Effector CD4-positive, alpha-beta T cell (primary cell): ENCODE measurements at places on chromosomes 3 and 15.

- no peak for DNase-seq
Measured at GRCh38 chr15:31476866-31477265, 150.2 kb downstream of the KLF13 start.

- peak; percentile 73 for DNase-seq
Measured at GRCh38 chr3:50347187-50347813, 1.8 kb upstream of the ZMYND10 start.

- no peak for DNase-seq
Measured at GRCh38 chr15:57228395-57228794, 147.9 kb upstream of the CGNL1 start.

DNA sequence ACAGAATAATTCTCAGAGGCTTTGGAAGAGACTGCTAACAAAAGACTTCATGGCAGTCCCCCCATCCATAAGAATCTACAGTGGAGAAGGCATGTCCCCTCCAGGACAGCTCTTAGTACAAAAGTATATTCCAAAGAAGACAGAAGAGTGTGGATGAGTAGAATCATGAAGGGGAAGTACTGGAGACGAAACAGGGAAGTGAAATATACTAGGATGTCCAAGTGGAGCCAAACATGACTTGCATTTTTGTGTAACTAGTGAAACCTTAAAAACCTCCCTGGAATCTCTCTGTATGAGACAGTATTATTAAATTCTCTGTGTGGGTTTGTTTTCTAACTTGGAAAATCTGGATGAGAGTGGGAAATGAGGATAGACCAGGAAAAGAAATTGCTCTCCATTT, 312.4 kb downstream of the RSL24D1 start:
- no peak for DNase-seq

DNA sequence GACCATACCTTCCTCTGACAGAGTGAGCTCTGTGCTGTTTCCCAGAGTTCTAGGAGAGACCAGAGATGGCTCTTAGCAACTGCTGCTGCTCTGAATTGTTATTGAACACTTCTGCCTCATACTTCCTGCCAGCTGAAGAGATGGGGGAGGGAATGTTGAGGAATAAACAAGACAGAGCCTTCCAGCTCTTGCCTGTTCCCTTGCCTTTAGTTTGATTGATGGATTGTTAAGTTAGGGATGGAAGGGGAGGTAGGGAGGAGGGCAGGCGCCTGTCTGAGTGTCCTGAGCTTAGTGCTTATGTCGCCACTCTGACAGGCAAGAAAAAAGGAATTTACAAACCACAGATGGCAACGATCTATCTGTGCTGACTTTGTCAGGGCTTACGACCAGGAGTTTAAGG, 42.8 kb downstream of the ZNF609 start:
- DNase-seq, result no peak

DNA sequence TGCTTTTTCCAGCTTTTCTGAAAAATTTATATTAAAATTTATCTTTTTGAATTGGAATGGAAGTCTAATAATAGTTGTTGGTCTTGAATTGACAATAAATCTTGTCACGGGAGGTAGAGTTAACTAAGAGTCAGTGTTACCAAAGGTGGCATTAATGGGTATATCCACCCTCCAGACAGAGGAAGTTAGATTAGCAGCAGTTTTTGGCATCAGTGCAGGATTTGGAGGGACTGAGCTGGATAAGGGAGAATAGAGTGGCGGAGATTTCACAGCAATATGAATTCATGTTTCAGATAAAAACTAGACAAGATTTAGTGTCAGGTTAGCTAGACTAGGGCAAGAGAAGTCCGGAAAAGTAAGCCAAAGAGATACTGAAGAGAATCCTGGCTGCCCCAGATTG, 201.3 kb upstream of the ZBTB20 start:
- DNase-seq, result no peak

- DNase-seq, result no peak
Measured at GRCh38 chr15:26260517-26261133, 397.5 kb upstream of the ATP10A start.

- DNase-seq, result no peak
Measured at GRCh38 chr3:157500232-157500631, 3.0 kb downstream of the VEPH1 start.

- DNase-seq, result no peak
Measured at GRCh38 chr3:79326642-79327041, 441.2 kb downstream of the ROBO1 start.

GRCh38 chr3:160100610-160101009, 112.0 kb downstream of the IL12A start:
- DNase-seq, result no peak

DNA sequence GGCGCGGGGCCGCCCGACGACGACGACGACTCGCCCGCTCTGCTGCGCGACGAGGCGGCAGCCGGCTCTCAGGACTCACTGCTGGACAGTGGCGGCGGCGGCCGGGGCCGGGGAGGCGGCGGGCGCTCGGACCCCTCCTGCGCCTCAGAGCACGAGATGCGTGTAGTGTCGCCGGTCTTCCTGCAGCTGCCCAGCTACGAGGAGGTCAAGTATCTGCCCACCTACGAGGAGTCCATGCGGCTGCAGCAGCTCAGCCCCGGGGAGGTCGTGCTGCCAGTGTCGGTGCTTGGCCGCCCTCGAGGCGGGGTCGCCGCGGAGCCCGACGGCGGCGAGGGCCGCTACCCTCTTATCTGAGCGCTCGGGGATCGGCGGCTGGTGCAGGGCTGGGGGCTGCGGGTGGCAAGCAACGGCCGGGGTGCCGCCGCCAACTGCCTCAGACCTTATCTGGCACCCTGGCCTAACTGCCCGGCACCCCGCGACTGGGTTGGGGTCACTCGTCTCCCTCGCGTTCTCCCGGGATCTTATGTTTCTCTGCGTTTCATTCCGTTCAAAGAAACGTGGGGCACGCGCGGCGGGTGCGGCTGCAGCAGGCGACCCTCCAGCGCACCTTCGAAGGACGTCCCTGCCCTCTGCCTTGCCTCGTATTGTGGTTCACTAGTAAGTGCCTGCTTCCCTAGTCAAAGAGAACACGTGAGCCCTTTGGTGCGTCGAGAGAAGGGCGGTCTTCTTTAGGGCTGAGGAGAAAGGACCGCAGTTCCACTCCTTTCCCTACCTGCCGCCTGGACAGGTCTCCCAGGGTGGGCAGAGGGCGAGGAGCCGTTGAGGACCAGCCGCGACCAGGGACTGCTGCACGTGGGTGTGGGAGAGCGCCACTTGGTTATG, 1.0 kb downstream of the C3orf80 start:
- DNase-seq, result no peak

DNA sequence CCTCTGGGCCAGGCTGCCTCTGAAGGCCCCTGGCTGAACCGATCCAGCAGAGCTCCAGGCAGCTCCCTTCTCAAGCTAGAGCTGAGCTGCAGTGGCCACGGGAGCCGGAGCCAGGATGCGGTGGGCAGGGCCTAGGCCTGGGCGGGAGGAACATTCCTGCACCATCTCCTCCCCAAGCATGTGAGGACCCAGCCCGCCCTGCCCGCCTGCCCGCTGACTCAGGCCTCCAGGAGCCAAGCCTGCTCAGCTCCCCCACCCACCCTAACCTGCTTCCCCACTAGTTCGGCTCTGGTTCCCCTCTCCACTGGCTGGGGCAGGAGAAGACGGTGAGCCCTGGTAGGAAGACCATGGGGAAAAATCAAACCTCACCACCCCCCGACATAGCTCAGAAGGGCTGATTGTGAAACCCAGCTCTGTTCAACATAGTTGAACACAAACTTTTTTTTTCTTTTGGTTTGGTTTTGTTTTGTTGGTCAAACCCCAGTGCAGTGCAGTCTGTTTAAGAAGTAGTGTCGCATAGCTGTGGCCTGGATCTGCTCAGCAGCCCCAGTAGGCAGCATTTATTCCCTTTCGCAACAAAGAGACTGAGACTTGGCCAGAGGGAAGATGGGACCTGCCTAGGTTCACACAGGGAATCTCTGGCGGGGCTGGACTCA, 13.5 kb downstream of the SNX33 start:
- DNase-seq, result no peak

DNA sequence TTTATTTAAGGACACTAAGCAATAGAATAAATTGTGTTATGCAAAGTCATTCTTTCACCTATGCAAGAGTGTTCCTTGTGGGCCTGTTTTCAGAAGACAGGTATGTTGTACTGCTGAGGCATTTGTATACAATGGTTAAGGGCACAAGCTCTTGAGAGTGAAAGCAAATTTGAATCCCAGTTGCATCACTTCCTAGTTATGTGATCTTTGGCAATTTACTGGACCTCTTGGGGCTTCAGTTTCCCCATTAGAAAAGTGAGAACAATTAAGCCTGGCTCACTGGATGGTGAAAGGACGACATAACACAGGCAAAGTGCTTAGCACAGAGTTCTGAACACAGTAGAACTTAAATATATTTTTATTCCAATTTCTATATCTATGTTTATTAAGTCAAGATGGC, 117.4 kb downstream of the EFHB start:
- DNase-seq, result no peak

- DNase-seq, result no peak
Measured at GRCh38 chr15:20348900-20349773, 192.5 kb downstream of the GOLGA6L6 start.

GRCh38 chr15:37518436-37518835, 416.0 kb upstream of the TMCO5A start:
- DNase-seq, result no peak

DNA sequence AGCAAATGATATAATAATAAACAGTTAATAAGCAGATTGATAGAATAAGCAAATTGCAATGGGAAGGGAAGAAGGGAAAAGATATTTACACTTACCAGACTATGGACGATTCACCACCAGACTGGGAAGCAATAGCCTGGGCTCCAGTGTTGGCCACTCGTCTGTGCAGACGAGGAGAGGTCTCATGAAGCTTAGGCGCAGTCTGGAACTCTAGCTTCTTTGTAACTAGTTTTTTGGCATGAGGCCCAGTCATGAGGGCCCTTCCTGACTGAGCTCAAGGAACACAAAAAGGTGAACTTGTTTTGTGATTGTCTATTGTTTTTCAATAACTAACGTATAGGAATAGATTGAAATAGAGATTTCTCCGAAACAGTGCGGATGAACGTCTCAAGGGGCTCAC, 63.3 kb upstream of the GATM start:
- no peak for DNase-seq

DNA sequence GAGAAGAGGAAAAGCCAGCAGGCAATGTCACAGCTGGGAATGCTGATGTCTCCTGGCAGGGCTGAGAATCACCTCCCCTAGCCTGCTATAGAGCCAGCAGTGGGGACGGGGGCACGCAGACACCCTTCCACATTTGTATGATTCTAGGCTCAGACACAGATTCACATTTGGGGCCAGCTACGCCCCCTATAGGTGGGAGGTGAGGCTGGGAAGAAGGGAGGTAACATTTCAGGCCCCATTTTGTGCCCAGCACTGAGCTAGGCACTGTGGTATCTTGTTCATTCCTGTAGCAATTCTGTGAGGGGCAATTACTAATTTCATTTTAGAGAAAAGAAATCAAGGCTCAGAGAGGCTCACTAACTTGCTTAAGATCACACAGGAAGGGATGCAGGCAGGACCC, 15.9 kb upstream of the ACAD9 start:
- no peak for DNase-seq

GRCh38 chr3:183180110-183180783, 17.7 kb upstream of the LAMP3 start:
- DNase-seq, result no peak

- DNase-seq, result no peak
Measured at GRCh38 chr3:159629329-159630084, 359.1 kb upstream of the IL12A start.

DNA sequence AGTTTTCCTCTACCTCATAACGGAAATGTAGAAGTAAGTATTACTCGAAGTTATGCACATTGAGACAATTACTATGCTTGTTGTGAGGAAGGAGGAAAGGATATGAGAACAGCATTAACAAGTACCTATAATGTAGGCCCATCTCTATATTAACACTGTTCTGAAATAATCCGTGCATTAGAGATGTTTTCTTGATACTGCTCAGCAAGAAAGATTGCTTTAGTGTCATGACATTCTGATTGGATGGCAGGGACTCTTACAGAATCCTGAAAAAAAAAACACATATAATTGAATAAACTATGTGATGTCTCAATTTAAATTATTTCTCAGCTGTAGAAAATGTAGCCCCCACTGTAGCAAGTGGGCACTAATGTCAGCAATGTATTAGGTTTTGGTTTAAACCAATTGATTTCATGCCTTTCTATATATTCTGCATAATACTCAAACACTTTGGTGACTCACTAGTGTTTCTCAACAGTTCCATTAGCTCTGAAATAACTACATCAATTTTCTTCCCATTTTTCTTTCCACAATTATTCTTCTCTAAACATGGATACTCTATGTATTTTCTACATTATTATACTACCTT, 598.3 kb upstream of the BCHE start:
- no peak for DNase-seq

- peak; percentile 33 for DNase-seq
Measured at GRCh38 chr3:4977001-4977852, 2.0 kb upstream of the BHLHE40 start.

- DNase-seq, result no peak
Measured at GRCh38 chr3:86942206-86942605, 48.7 kb downstream of the VGLL3 start.

- no peak for DNase-seq
Measured at GRCh38 chr15:64732156-64732860, 43.1 kb downstream of the RBPMS2 start.

- peak; percentile 17 for DNase-seq
Measured at GRCh38 chr3:45978006-45978761, 17.4 kb downstream of the FYCO1 start.

DNA sequence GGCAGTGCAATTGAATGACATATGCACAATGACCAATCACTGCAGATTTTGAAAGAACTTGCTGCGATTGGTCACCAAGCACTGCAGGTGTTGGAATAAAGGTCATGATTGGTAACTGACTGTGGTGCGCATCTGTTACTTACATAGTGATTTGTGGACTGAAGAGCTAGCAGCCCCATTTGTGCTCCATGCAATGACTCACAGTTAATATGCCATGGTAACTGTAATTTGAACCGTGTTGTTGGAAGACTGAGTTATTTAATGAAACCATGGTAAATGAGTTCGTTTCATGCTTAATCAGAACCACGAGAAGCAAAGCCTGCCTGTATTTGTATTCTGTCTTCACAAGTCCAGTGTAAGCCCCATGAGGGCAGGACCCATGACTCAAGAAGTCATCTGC, 220.5 kb downstream of the TJP1 start:
- no peak for DNase-seq

DNA sequence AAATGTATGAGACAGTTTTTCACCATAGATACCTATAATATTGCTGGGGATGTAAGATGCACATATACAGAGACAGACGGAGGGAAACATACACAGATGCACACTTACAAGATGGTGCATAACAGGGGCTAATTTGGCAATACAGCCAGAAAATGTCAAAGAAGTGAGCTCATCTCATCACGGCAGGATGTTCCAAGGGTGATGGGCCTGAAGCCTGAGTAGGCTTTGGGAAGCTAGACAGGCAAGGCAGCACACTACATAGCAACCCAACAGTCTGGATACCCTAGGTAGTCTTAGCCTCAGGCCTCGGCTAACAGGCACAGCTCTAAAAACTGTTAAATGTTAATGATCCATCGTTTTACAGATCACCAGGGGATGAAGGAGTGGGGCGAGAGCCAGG, 148.5 kb downstream of the OSBPL10 start:
- no peak for DNase-seq
